ENCODE measurements at places on chromosomes 3 and 15.

- DNase-seq = no peak
Measured at GRCh38 chr3:39515681-39516441, 48.4 kb downstream of the MOBP start.

GRCh38 chr3:85740561-85740960 is 781.8 kb downstream of the CADM2 start:
- DNase-seq = no peak

GRCh38 chr3:71693641-71694040 is 31.6 kb downstream of the EIF4E3 start:
- no peak for DNase-seq

GRCh38 chr3:127490271-127491023 is 100.1 kb downstream of the TPRA1 start:
- DNase-seq = no peak

DNA sequence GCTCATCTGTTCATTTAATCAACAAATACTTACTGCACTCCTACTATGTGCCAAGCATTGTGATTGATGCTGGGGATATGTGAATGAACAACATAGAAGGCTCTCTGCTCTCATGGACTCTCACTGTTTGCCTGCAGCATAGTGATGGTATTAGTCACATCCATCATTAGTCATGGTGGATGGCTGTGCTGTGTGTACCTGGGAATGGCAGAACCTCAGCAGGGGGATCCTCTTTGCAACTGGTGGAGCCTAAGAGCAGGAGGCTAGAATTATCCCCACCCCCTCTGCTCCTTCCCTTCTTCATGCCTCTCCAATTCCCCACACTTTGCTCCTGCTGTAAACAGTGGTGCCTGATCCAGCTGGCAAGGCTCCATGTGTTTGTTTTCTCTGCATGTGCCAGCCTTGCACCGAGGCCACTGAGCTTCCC is 20.5 kb downstream of the BOC start:
- DNase-seq = peak; percentile 9

DNA sequence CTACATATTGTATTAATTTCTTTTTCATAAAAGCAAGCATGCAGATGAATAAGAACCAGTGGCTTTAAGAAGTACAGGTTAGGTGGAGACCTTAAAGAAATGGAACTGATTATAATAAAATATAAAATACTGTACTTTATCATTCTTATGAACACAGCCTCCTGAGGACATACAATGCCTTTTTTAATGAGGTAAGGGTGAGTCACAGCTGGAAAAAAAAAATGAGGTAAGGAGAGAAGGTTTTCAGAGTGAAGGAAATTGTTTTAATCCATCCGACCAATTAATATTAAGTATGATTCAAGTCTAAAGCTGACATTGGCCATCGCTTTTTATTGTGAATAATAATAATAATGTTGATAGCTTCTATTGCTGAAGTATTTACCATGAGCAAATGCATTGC is 170.3 kb upstream of the SOX2 start:
- DNase-seq = no peak

GRCh38 chr3:126755866-126756265 is 51.8 kb downstream of the CHCHD6 start:
- no peak for DNase-seq

DNA sequence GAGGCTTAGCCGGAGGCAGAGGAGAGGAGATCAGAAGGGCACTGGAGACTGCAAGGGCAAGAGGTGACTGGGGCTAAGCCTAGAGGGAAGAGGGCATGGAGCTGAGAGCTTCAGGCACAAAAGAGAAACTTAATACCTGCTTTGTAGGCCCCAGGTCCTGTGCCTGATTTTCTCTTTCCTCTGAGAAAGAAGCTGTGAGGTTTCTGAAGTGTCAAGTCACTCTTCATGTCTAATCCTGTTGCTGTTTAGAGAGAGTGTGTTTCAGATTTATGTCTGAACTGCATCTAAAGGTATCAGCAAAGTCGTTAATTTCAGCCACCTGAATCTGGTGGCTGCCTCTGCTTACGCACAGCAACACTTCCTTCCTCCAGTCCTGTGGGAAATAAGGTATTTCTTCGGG is 106.9 kb upstream of the RNU6-1 start:
- no peak for DNase-seq

- no peak for DNase-seq
Measured at GRCh38 chr3:97991293-97991682, 19.1 kb upstream of the RIOX2 start.

GRCh38 chr3:29854821-29855220 is 574.0 kb downstream of the RBMS3 start:
- no peak for DNase-seq
